ENCODE measurements at places on chromosomes 2 and 18.

DNA sequence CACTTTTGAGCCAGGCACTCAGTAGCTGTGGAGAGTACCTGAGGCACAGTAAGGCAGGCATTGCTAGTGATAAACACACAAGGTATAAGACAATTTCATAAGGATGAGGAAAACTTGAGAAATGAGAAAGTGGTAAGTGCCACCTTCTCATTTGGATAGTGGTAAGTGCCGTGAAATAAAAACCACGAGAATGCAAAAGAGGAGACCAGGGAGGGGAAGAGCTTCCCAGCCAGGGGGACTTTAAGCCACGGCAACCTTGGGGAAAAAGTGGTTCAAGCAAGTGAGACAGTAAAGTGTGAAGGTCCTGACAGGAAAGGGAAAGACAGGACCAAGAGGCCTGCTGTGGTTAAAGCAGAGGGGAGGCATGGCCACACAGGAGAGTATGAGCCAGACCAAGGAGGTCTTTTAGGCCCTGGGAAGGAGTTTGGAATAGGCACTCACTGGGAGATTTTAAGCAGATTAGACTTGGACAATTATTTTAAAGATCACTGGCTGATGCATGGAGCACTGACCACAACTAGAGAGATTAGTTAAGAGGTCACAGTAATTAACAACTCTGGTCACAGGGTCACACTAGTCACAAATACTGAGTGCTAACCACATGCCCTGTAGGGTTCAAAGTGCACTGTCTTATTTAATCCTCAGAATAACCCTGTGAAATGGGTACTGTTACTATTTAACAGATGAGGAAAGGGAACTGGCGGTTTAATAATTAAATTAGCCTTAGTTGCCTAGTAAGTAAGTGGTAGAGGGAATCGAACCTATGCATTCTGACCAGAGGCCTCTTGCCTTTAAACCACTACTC is 50.1 kb downstream of the THOC1 start:
- DNase-seq: no peak

- DNase-seq: peak; percentile 78
Measured at GRCh38 chr2:48482313-48482712, 47.6 kb upstream of the STON1 start.

GRCh38 chr2:101983928-101984327 is 7.8 kb upstream of the IL1R2 start:
- peak; percentile 12 for DNase-seq

DNA sequence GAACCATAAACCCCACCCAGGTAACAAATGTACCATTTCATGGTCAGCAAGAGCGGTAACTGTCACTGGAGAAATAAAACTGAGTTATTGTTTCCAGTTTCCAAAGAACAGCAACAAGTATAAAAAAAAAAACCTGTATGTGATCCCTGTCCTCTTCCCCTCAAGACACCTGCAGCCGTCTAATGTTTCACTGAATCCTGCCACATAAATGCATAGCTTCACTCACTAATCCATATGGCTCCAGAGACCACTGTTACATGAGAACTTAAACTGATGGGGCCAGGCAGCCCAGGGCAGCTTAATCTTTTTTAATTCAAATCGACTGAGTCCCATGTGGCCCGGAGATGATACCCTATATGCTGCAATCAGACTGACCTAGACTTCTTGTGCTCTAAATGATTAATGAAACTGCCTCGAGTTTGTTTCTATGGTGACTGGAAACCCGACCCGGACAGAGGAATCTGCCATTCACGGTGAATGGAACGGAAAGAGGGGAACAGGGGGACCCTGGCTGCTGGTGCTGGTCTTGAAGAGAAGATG is 60.9 kb upstream of the SIX2 start:
- no peak for DNase-seq

DNA sequence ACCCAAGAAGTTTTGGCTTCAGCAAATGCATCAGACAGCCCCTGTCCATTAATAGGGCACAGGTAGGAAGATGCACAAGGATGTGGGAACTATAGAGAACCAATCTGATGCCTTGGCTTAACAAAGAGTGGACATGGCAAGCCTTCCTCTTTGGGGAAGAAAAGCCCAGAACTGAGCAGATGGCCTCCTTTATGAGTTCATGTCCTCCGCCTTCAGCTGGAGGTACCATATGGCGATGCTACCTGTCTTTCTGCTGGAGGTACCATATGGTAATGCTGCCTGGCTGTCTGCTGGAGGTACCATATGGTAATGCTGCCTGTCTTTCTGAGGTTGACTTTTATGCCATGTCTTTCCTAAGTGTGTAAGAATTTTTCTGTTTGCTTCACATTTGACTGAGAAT is 6.0 kb downstream of the RETREG2 start:
- DNase-seq: no peak
